ENCODE measurements at places on chromosomes 1 and 21.
A peak's percentile ranks its signal among the peaks of the same experiment; 100 is the strongest.

GRCh38 chr1:53737648-53738204 is 1.2 kb downstream of the GLIS1 start:
- DNase-seq: no peak

GRCh38 chr1:32701421-32701911 is 1.1 kb downstream of the SYNC start:
- DNase-seq: no peak

DNA sequence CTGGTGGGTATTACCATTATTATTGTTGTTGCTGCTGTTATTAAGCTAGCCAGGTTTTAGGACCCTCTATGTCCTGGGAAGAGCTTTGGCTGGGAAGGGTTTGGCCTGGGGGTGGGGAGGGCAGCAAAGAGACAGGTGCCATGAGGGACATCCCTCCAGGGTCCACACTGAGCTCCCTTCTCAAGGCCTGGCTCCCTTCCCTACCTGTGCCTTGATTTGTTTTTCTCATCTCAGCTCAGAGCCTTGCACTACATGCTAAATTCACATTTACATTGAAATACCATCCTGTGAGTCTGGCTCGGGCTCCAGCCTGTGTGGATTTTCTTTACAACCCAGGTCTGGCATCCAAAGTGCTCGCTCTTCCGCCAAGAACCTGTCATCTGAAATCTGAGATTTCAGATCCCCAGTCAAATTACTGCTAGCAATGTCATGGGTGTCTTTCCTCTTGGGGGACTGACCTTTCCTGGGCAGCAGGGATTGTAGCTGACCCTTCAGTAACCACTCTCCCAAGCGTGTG is 536.3 kb downstream of the PTPRU start:
- DNase-seq: no peak

DNA sequence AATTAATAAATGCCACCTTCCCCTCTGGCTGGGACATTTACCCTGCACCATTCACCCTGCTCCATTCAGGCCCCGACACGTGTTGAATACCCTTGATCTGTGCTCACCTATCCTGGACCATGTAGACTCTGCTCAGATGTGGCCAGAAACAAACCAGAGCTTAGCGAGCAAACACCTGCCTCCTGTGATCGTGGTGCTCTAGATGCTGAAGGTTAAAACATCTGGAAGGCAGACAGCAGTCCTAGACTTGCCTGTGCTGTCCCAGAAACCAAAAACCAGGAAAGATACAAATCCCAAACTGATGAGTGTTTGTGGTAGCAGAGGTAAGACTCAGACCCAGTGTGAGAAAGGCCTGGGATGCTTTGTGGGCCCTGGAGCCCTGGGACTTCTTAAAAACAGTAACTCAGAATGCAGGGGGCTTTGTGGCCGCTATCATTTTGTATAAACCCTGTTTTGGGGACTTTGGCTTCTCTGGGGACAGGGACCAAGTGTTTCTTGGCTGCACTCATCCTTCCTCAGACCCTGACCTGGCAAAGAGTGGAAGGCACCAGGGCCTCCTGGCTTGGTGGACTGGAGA is 99.6 kb downstream of the DMRTB1 start:
- no peak for DNase-seq

DNA sequence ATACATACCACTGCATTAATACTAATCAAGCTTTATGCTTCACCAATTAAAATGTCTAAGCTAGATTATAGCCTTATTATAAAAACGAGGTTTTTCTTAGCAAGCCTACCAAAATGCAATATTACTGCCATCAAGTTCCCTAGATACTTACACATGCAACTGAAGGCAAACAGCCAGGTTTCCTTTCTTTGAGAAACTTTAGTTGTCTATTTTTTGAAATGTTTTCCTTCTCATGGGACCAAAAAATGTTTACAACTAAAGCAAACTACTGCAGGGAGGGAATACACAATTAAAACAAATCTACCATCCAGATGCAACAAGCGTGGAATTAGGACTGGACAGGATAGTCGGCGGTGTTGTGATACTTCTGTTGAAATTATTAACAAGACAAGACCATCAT is 1.3 kb downstream of the ZNF644 start:
- no peak for DNase-seq

GRCh38 chr1:245687152-245687635 is 532.4 kb downstream of the KIF26B start:
- no peak for DNase-seq

DNA sequence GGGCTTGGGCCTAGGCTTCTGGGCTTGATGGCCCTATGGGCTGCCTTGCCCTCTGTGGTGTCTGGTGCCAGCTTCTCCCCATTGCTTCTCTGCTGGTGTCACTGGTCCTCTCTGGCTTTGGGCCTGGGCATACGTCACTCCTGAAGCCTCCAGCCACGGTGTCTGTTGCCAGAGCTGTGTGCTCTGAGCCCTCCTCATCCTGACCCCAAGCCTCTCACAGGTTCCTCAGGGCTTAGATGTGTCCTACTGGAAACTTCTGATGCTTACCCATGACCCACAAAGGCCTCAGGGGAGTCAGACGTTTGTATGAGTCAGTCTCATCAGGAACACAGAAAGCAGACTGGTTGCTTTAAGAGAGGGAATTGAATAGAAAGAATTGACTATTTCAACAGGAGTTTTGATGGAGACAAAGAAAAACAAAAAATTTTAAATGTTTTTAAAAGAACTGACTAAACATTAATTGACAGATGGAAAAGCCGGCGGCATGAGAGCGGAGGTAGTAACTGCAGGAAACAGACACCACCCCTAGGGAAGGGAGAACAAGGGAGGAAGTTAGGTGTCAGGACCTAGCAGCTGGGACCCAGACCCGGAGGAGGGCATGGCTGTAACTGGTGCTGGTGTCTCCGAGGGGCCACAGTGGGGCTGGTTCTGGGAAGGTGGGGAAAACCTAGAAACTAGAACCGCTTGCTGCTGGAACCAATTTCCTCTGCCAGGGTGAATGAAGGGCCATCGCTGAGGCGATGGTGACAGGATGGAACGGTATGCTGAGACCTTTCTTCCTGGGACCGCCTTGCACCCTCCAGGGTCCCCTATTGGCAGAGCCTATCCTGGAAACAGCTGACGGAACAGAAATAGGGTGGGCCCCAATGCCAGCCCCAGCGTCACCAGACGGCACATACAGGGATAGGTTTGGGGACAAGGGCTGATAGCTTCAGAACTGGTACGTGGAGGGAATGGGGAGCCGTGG is 40.0 kb upstream of the CITED4 start:
- DNase-seq: no peak

GRCh38 chr1:46485564-46486431 is 3.8 kb upstream of the DMBX1 start:
- DNase-seq: no peak

DNA sequence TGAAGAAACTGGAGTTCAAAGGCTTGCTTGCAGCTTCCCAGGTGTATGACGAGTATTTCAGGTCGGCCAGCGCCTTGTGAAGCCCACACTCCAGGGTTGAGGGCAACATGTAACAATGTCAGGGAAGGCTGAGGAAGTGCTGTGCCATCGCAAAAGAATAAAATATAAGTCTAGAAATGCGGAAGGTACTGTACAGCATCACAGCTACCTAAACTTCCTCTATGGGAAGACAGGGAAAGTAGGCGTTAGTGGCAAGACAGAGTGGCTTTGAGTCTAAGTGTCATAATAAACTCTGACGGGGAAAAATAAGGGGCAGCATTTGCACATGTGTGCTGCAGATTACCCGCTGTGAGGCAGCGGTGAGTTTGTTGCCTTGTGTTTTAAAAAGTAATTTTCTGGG is 28.9 kb downstream of the DOP1B start:
- DNase-seq: no peak

GRCh38 chr1:8384577-8384976 is 66.7 kb downstream of the SLC45A1 start:
- no peak for DNase-seq

GRCh38 chr1:172662464-172663109 is 3.7 kb downstream of the FASLG start:
- DNase-seq: peak; percentile 85

DNA sequence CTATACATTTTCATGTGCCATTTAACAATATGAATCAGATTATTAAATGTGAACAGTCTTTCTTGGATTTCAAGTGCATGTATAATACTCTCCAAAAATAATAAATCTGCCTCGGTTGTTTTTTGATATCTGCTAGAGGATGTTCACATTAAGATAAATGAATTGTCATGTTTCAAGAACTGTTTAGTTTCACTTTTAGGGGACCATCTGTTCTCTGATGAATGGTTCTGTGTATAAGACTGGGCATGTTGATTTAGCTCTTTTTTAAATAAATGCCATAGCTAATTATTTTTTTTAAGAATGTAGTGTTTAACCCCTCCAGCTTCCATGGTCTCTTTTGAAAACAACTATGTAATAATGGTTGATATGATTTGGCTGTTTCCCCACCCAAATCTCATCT is 1245.1 kb upstream of the ADGRL4 start:
- DNase-seq: no peak

- DNase-seq: no peak
These were observed 87.8 kb downstream of the HLX start for GRCh38 chr1:220966881-220967611.

DNA sequence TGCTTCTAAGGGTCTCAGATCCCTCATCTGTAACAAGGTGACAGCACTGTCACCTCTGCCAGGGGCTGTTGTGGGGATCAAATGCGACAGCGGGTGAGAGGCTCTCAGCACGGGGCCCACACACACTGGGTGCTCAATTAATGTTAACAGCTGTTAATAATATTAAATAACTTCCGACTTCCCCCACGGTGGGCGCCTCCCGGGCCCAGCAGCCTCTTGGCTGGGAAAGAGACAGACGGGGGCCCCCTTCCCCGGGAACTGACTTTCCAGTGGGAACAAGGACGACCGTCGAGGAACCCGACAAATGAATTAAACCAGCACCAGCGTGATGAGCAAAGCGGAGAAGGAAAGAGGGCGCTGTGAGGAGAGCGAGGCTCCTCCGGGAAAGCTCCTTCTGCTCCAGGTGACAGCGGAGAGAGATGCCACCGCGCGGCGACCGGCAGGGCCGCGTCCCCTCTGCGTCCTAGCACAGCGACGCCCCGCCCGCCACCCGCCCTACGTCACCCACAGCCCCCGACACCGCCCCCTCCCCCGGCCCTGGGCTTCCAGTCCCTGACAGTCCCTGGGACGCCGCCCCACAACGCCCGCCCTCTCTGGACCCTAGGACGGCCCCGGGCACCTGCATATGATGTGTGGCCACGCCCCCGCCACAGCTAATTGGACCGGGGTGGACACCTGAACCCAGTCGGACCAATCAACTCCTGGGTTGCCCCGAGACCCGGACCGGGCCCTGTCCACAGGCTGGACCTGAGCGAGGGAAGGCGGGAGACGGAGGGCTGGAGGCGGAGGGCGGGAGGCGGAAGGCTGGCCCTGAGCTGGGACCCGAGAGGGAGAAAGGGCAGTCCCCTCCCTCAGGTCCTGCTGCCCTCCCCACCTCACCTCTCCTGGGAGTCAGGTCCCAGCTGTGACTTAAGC is 38.2 kb downstream of the MATN1 start:
- DNase-seq: peak; percentile 7

DNA sequence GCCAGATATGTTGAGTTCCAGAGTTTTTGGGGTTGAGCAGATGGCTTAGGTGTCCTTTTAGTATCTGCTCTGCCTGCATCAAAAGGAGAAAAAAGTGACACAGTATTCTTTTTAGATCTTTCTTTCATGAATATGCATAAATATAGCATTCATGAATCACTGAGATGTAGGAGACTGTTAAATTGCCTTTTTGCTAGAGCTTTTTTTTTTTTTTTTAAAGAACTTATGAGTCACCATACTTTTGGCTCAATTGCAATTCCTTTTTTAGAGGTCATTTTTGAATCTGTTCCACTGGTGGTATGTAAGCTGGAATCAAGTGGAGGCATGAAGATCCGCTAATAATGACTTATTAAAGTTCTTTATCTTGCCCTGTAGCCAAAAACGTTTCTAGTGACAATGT is 480.9 kb upstream of the ZRANB2 start:
- DNase-seq: no peak

- DNase-seq: no peak
These were observed 4.5 kb upstream of the IL10RB start for GRCh38 chr21:33261635-33262034.

Data from stimulated activated CD4-positive, alpha-beta T cell treated with anti-CD3 and anti-CD28 coated beads, Interleukin-1b, Interleukin-23, amount 100 ng/mL, for 4 hours (primary cell).